Neural progenitor cell (in vitro differentiated cells): ENCODE measurements at places on chromosomes 5 and 9. TPM values are rescaled to one million over a fixed set of nuclear protein-coding genes. Genes with fewer than 3 reads are reported as not detected.

- no peak overlapping the region for H3K27ac ChIP-seq
- peaks cover 7% of the 10 kb centered on the region for H3K4me1 ChIP-seq
- no peaks in the 10 kb centered on the region for H3K27me3 ChIP-seq
- H3K36me3 ChIP-seq = no peaks in the 10 kb centered on the region
- H3K4me3 ChIP-seq = no peak overlapping the region
These were observed 198.1 kb downstream of the C9orf50 start for GRCh38 chr9:129422843-129423192.

DNA sequence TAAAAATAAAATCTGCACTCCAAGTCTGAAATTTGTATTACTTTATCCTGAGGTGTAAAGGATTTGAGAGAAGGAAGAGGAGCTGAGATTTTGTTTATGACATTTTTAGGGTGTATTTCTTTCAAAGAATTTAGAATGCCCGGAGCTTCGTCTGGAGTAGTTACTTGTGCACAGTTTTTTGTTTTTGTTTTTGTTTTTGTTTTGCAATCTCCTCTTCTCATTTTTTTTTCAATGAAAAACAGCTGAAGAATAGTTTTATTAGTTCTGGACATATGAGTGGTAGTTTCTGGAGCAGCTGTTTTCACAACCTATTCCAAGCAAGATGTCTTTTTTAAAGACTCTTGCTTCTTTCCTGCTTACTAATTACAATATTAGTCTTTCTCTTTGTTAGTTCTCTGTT is 408.2 kb upstream of the PTGER4 start:
- H3K4me3 ChIP-seq = no peak overlapping the region
- no peak overlapping the region for H3K27ac ChIP-seq
- no peaks in the 10 kb centered on the region for H3K27me3 ChIP-seq

SHB gene
- 1.1 and 4.1 TPM in 2 replicates for total RNA-seq

- no peaks in the 10 kb centered on the region for H3K27me3 ChIP-seq
- no peak overlapping the region for H3K4me3 ChIP-seq
These were observed 149.8 kb downstream of the AUH start for GRCh38 chr9:91211919-91212318.

DNA sequence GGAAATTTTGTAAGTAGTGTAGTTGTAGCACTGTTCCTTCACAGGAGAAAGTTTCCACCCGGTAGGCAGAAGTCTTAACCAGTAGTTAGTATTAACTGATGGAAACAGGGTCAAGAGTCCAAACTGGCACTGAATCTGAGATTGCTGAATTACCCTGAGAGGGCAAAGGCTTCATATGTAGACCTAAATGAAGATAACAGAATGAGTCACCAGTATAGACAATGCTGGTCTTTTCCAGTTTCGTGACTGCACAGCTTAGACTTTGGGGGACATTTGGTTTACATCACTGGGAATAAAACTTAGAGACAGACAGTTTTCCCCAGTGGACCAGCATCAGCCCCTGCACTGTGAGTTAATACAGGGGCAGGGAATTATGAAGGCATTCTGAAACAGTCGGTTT is 60.5 kb downstream of the PCSK5 start:
- H3K27me3 ChIP-seq = no peaks in the 10 kb centered on the region
- no peaks in the 10 kb centered on the region for H3K36me3 ChIP-seq
- H3K27ac ChIP-seq = no peak overlapping the region
- H3K4me1 ChIP-seq = peaks cover 26% of the 10 kb centered on the region
- no peak for DNase-seq

MTAP gene
- 15.2 and 21.6 TPM in 2 replicates for total RNA-seq
